ENCODE measurements at places on chromosomes 12 and 14.

- no peak for DNase-seq
Observed at GRCh38 chr14:53491256-53491883, 338.2 kb upstream of the DDHD1 start.

GRCh38 chr14:53237488-53237887 lies 84.4 kb upstream of the DDHD1 start:
- no peak for DNase-seq

GRCh38 chr12:57164966-57165625 lies 17.7 kb upstream of the LRP1-AS start:
- DNase-seq = no peak

DNA sequence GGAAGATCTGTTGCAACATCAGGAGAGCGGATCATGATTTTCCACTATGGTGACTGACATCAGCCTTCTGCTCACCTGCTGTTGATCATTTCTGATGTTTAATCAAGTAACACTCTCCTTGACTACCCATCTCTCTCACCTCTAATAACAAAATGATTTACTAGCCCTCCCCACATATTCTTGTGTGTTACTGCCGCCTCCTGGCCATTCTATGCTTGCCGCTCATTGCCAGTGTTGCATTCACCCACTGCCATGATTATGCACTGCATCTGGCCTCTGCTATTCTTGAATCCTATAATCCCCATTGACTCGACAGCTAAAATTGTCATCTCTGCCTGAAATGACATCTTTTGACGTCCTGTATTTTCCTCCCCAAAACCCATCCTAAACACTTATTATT lies 113.8 kb downstream of the RERGL start:
- DNase-seq = peak; percentile 28

DNA sequence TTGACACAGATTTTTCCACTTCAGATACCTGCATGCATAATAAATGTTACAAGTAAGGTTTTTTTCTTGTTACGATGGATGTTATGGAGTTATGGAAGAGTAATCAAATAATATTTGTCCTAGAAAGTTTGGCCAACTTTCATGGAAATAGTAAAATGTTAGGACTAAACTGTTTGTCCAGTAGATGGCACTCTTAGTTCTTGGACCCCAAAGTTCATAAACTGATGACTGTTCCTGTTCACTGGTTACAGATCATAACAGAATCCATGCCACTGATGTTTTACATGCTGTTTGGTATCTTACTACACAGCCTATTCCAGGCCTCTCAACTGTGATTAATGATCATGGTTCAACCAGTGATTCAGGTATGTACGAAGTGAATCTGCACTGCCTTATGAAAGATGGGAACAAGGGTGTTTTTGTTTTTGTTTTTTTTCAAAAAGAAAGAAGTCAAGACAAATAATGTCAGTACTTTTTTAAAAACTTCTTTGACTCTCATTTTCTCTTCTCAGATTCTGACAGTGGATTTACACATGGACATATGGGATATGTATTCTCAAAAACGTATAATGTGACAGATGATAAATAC lies 48.8 kb upstream of the SLCO1C1 start:
- peak; percentile 30 for DNase-seq

GRCh38 chr14:54221432-54221803 lies 175.4 kb upstream of the CDKN3 start:
- no peak for DNase-seq

DNA sequence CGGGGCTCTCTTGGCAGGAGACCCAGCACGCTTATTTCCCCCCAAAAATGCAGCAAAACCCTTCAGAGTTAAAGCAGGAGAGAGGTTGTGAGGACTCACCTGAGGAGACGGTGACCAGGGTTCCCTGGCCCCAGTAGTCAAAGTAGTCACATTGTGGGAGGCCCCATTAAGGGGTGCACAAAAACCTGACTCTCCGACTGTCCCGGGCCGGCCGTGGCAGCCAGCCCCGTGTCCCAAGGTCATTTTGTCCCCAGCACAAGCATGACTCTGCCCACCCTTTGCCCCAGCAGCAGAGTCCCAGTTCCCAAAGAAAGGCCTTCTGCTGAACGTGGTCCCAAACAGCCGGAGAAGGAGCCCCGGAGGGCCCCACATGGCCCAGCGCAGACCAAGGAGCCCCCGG lies 337.7 kb downstream of the TMEM121 start:
- DNase-seq = no peak

- no peak for DNase-seq
Observed at GRCh38 chr14:53354336-53354735, 201.2 kb upstream of the DDHD1 start.

- no peak for DNase-seq
Observed at GRCh38 chr14:37443461-37443860, 151.6 kb downstream of the FOXA1 start.

- DNase-seq = no peak
Observed at GRCh38 chr14:97539884-97540283, 742.7 kb downstream of the VRK1 start.

DNA sequence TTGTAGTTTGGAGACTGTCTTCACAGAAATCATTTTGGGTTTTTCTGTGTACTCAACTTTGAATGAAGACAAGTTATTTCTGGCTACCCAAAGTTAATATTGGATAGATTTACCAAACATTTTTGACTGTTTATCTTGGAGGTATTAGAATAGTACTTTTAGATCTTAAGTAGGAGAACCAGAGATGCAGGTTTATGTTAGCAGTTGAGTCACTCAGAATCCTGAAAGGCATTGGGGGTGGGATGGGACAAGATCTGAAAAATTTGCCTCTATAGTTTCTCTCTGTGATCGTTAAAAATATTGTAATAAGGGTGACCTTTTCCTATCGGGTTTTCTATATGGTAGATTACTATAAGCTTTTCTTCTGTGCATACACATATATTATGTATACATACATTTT lies 112.3 kb downstream of the TTC6 start:
- no peak for DNase-seq

DNA sequence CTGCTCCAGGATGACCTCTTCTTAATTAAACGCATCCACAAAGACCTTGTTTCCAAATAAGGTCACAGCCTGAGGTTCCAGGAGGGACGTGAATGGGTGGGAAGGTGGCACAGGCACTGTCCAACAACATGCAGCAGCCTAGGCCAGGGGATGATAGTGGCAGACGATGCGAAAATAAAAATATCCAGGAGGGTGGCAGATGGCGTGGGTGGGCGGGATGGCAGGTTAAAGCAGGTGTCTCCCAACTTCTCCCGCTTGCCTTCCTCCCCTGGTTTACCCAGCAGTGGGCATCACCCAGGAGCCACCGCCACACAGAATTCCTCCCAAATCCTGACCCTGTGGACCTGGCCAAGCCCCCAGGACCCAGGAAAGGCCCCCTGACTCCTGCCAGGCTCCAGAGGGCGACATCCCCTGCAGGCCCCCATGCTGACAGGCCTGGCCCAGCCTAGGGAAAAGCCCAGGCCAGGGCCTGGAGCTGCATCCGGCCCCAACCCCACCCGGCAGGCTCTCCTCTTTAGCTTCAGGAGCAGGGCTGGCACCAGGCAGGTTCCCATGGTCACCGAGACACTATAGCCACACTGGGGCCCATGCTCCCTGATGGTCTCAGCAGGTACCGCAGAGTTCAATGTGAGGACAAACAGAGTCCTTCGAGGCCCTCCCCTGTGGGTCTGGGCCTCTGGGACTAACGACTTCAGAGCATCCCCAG lies 9.7 kb downstream of the NCOR2 start:
- DNase-seq = no peak

- no peak for DNase-seq
Observed at GRCh38 chr12:79690142-79690637, 574 bp downstream of the PAWR start.

GRCh38 chr12:131242741-131243496 lies 289.2 kb downstream of the ADGRD1 start:
- DNase-seq = no peak

GRCh38 chr14:54332490-54332889 lies 64.3 kb upstream of the CDKN3 start:
- DNase-seq = no peak

- no peak for DNase-seq
Observed at GRCh38 chr14:18660585-18660922, 59.6 kb downstream of the OR11H12 start.

DNA sequence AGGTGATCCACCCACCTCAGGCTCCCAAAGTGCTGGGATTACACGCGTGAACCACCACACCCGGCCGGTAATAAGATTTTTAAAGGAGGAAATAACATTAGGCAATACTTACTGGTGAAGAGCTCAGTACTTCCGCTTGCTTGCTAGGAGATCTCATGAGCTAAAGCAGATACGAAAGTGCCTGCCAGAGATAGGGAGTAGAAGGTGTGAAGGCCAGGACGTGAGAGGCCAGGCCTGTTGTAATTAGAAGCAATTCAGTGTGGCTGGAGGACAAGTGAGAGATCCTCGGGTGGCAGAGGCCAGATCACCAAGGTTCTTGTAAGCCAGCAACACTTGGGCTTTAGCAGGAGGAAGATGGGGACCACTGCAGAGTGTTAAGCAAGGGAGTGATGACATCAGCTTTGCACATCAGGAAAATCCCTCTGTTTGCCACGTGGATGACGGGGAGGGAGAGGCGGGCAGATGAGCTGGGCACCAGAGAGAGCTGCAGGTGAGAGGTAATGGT lies 7.6 kb downstream of the TECPR2 start:
- no peak for DNase-seq

GRCh38 chr12:18849761-18850160 lies 111.8 kb downstream of the CAPZA3 start:
- DNase-seq = no peak

GRCh38 chr14:52797653-52798052 lies 6.2 kb upstream of the GNPNAT1 start:
- no peak for DNase-seq

- no peak for DNase-seq
Observed at GRCh38 chr14:70707138-70708038, 65.7 kb downstream of the TTC9 start.

DNA sequence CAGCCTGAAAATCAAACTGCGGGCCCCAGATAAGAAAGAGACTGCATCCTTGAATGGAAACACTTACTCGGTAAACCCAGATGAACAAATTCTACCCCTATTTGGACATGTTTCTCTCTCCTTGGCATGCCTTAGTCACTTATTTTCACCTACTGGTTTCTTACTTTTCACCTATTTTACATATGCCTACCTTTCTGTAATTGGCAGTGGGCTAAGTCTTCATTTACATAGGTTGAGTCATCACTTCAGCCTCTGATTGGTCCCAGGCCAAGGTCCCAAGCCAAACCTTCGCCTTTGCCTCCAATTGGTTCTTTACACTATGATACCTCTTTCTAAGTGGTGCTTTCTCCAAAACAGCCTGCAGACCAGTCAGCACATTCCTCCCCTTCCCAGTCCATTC lies 111.3 kb downstream of the DYRK2 start:
- DNase-seq = no peak

DNA sequence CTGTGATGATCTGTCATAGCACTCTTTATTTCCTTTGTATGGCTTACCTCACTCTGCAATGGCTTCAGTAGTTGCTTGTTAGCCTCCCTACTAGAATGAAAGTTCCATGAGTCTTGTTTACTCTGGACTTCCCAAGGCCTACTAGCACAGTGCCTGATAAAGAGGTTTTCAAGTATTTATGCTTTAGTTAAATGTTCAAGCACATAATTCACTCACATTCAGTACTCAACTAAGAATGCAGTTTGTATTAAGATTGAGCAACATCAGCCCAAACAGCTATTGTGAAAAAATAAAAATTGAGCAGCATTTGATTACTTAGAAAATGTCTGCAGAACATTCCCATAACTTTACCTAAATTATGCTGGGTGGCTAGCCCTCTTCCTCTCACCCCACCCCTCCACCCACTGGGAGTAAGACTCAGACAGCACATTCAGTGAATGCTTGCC lies 158.9 kb upstream of the AMIGO2 start:
- no peak for DNase-seq

DNA sequence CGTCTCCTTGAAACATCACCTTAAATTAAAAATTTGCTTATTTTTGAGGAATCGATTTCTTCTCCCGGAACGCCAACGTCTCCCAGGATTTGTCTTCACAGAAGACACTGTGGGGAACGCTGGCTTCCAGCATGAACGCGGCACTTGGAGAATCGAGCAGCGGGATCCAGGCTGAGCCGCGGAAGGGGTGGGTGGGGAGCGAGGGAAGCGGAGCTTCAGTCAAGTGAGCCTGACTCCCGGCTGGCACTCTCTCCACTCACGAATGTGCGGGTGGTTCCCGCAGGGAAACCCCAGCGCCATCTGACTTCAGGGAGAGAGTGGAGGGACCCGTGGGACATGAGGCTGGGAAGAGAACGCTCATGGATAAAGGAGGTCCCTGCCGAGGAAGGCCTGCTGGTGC lies 506.0 kb upstream of the TMEM132C start:
- DNase-seq = no peak

- no peak for DNase-seq
Observed at GRCh38 chr12:41108032-41108431, 80.1 kb upstream of the PDZRN4 start.

DNA sequence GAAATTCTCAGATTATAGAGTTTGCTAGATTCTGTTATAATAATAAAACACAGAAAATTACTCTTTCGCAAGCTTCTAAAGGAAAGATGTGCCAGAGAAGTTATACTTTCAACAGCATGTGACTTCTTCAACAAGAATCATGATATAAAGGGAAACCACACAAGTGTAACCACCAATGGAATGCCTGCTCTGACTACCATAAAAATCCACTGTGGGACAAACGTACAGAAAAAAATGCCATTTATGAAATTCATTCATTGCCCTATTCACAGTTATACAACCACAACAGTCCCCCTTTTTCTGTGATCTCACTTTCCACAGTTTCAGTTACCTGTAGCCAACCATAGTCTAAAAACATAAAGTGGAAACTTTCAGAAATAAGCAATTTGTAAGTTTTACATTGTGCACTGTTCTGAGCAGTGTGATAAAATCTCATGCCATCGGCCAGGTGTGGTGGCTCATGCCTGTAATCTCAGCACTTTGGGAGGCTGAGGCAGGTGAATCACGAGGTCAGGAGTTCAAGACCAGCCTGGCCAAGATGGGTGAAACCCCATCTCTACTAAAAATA lies 3.2 kb downstream of the CATSPERB start:
- DNase-seq = no peak

DNA sequence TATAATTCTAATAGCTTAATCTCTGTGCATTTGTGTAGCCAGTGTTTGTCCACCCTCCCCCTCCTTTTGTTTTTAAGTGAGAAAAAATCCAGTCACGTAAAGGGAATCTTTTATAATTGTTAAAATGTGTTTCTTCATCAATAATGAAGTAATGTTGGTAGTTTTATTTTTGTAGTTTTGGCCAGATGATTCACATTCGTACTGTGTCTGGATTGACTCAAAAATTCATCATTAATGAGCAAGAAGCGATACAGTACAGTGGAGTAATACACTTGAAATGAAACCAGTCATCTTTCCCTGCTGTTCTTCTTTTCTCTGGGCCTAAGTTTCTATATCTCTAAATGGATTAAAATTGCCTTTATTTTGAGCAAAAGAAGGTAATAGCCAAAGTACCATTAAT lies 86.5 kb downstream of the SRGAP1 start:
- no peak for DNase-seq

DNA sequence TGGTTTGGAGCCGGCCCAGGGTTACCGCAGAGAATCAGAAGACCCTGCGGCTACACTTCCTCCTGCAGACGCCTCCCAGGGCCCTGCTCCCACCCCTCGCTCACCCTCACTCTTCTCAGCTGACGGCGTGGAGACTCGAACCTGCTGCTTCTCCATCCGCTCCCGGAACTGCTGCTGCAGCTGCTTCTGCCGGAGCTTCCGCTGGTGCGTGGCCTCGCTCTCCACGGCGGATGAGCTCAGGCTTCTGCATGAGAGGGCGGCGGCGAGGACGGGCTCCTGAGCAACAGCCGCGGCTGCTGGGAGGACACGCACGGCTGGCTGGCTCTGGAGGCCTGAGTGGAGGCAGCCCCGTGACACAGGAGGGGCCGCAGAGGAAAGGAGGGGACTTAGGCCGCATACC lies 33.3 kb downstream of the RAD52 start:
- no peak for DNase-seq

GRCh38 chr12:106139422-106140171 lies 843 bp upstream of the NUAK1 start:
- DNase-seq = peak; percentile 79

Measured in D341Med (cell line).